ENCODE measurements at places on chromosomes 6 and 20. TPM values are rescaled to one million over a fixed set of nuclear protein-coding genes. Genes with fewer than 3 reads are reported as not detected.
A peak's percentile ranks its signal among the peaks of the same experiment; 100 is the strongest.

DNA sequence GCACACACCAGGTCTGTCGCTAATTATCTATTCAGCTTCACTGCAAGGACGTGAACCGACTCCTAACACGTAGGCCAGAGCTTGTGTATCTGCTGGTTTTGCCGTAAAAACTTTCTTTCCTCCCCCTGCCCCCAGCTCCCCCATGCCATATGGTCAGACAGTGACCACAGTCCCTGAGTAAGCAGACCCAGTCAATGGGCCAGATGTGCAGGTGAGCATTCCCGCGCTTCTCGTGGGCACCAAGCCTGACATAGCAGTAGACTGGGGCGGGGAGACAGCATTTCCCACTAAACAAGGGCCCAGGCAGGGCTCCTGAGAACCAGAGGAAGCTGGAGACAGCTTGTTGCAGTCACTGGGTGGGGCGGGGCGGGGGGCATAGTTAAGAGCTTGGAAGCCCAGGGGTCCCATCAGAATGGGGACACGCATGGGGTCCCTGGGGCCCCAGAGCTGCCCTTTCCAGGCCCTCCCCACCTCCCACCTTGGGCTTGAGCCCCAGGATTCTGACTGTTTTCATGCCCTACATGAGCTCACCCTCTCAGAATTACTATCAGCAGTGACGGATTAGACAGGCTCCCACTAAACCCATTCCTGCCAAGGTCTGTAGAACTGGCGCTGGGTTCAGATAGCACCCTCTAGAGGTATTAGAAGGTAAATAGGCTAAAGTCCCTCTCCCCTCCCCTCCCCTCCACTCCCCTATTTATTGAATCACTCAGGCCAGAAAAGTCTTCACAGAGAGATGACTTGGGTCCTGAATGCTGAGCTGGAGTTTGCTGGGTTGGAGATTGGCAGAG lies 51.8 kb downstream of the CDH26 start:
- DNase-seq: no peak

GRCh38 chr20:63176034-63176426 lies 39.9 kb downstream of the YTHDF1 start:
- no peak for DNase-seq

GRCh38 chr6:108235127-108235526 lies 25.7 kb downstream of the SNX3 start:
- DNase-seq: no peak

- DNase-seq: no peak
Measured at GRCh38 chr6:146305092-146305491, 238.5 kb upstream of the RAB32 start.

DNA sequence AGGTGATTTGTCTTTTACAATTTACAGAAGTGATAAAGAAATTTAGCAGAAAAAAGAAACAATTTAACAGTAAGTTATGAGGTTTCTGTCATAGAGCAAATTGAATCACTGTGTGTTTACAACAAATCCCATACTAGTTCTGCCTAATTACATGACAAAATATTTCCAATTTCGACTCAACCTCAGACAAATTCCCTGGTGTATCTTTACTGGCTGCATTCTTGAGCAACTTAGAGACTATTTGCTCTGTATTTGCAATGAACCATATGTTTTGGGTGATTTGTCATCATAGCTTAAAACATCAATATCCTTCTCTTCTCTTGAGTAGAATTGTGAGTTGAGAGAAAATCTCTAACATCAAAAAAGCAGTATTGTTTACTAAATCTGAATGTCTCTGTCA lies 128.7 kb downstream of the SIM1 start:
- no peak for DNase-seq

GRCh38 chr6:105609375-105609991 lies 206.6 kb upstream of the PREP start:
- peak; percentile 37 for DNase-seq

GRCh38 chr6:36751091-36751490 lies 53.5 kb downstream of the RAB44 start:
- peak; percentile 16 for DNase-seq

DNA sequence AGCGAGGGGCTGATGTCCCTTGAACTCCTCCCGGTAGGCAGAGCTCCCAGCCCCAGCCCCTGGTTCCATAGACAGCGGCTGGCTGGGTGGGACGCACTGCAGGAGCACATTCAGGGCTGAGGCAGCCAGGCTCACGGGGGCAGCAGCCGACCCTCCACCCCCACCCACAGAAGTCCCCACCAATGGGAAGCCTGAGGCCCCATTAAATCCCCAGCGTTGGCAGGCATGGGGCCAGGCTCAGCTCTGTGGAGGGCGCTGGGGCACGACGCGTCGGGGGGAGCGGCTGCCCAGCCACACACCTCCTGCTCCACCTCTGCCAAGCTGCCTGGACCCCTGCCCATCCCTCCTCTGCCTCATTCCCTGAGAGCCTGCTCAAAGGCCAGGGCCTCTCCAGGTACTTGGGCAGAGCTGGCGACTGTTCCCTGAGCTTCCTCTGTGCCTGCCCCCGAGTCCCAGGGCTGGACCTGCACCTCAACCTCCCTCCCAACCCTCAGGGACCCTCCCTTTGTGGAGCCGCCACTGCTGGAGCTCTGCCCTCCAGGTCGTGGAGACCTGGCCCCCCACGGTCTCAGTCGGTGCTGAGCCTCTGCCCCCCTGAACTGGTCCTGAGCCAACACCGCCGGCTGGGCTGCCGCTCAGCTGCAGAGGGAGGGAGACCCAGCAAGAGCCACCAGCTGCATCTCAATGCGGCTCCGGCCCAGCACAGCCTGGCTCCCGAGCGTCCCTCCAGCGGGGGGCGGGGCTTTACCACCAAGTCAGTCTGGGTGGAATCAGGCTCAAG lies 9.1 kb downstream of the CHRNA4 start:
- DNase-seq: no peak

- DNase-seq: no peak
Measured at GRCh38 chr20:61739086-61739831, 326.4 kb downstream of the TAF4 start.

Gene MYL9
- 25.4 TPM for total RNA-seq

Data from fibroblast of lung (primary cell).